ENCODE measurements at places on chromosomes 1 and 21.

GRCh38 chr1:79431340-79431739 lies 424.8 kb upstream of the ADGRL4 start:
- DNase-seq: no peak

DNA sequence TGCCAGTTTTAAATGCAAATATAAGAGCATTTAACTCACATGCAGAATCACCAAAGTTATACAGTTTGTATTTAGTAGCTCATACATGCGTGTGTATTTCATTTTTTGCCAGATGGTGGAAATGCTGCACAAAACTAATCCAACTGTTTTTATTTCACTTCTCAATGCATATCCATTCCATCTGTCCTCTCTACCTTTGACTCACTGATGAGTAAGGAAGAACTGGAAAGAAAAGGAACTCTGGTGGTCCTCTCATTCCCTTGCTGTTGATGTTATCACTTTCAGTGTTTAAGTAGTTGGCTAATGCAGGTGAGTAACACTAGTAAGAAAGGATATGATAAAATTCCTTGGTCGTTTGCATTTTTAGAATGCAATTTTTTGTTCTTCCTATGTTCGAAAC lies 5.7 kb upstream of the SLC1A7 start:
- no peak for DNase-seq

GRCh38 chr1:203171341-203172183 lies 4.1 kb downstream of the MYBPH start:
- DNase-seq: no peak

- DNase-seq: no peak
Observed at GRCh38 chr21:32794644-32795079, 23.1 kb upstream of the PAXBP1 start.

GRCh38 chr1:186753241-186753640 lies 73.0 kb upstream of the PTGS2 start:
- DNase-seq: no peak

- no peak for DNase-seq
Observed at GRCh38 chr21:42833439-42833815, 45.9 kb downstream of the WDR4 start.

DNA sequence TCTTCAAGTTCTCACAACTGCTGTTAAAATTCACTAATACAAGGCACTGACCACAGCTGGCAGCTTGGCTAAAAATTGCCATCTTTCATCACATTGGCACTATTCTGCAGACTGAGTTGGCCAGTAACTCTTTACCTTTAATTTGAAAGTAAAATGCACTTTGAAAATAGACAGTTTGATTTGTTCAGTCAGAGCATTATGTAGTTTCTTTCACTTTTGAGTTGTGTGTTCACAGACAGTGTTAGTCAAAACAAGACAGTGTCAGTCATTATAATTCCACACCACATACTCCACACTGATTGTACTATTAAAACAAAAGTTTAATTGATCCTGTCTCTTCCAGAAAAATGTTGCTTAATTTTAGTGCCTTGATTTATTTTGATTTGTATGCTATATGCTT lies 160.7 kb downstream of the SDCCAG8 start:
- DNase-seq: no peak

GRCh38 chr1:183693521-183693920 lies 40.4 kb upstream of the APOBEC4 start:
- no peak for DNase-seq

GRCh38 chr1:181768211-181768929 lies 285.1 kb downstream of the CACNA1E start:
- no peak for DNase-seq

DNA sequence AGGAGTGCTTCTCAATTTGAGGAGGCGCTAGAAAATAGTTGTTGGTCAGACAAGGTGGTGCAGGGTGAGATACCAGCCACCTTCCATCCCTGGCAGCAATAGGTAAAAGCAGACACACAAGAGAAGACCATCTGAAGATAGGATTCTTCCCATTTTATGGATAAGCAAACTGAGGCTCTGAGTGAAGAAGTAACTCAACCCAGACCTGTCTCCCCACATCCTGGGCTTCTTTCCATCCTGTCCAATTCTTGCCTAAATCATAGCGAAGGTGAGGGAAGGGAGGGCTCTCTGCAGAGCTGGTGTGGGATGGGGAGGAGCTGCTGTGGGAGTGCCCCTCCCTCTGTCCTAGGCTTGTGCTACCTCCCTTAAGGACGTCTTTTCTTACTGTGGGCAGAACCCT lies 11.3 kb upstream of the KDF1 start:
- no peak for DNase-seq

- DNase-seq: no peak
Observed at GRCh38 chr1:65056234-65056633, 89.9 kb upstream of the JAK1 start.

DNA sequence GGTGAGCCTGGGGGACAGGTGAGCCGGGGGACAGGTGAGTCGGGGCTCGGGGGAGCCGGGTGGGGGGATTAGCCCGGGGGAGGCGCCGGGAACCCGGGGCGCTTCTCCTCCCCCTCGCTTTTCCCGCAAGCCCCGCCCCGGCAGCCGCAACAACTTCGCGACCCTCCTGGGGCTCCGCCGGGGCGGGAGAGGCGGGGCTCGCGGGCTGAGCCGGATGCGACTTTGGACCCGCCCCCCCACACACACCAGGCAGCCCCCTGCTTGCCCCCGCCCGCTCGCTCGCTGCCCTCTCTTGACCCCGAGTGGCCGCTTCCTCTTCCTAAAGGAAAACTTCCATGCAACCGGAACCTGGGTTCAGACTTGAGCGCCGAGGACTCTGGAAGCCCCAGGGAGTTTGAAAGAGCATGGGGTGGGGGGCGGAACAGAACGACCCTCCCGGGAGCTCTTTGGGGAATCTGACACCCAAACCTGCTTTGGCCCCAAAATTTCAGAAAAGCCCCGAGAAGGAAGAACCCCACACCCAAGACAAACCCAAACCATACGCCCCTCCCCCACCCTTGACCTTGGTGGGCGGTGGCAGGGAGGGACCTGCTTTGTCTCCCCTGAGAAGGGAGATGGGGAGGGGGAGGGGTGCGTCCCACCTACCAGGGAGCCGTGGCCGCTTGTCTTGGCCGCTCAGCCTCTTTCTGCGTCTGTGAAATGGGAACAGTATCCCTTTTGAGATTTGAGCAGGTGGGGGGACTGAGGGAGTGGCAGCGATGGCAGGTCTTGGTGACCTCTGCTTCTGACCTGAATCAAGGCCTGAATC lies 550 bp downstream of the ARHGEF16 start:
- DNase-seq: peak; percentile 28

DNA sequence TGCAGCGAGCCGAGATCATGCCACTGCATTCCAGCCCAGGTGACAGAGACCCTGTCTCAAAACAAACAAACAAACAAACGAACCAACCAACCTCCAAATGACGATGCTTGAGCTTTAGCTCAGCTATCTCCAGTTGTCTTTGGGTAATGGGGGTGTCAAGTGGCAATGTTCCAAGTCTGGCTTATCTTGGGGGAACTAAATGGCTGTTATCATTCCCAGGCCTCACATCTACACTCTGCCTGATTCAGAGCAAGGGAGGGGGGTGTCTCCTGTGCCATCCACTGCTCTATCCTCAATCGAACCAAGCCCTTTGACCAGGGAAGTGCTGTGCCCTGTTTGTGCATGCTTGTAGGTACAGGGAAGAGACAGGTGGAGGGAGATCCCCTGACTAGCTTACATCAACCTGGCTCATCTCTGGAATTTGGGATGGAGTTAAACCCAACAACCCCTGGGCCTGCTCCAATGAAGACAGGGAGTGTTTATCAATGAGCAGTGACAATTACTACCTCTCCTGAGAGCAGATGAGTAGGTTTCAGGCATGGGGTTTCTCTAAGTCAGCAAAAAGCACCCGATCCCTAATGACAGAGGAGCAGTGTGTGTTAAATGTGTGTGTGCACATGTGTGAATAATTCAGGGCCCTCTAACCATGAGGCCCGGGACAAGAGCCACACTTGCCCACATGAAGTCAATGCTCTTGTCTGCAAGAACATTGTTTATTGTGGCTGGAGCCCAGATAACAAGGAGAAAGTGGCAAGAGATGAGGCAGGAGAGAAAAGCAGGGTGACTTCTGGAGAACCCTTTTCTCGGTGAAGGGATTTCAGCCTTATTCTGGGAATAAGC lies 20.3 kb upstream of the IL6R start:
- DNase-seq: no peak

- DNase-seq: no peak
Observed at GRCh38 chr21:43021191-43021590, 46.8 kb downstream of the PKNOX1 start.

- DNase-seq: no peak
Observed at GRCh38 chr1:241208910-241209379, 148.1 kb downstream of the RGS7 start.

- DNase-seq: no peak
Observed at GRCh38 chr21:42513985-42514882, 582 bp downstream of the SLC37A1 start.

DNA sequence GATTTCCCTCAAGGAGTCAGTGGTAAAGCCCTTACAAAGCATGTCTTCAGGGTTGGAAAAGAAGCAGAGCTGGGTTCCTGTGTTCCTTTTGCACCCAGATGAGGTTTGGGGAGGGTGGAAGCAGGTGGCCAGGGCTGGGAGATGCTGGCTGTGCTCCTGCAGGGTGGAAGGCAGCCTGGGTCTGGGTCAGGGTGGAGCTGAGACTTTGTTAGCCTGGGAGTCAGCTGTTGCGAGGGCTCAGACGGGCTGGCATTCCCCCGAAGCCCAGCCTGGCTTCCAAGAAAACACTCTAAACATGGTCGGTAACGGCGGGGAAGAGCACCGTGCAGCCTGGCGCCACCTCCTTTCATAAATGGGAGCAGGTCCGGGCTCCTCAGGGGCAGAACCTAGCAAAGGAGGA lies 43.7 kb upstream of the EPS8L3 start:
- DNase-seq: no peak

GRCh38 chr1:201870397-201870796 lies 18.3 kb upstream of the SHISA4 start:
- no peak for DNase-seq

- no peak for DNase-seq
Observed at GRCh38 chr1:204426035-204426436, 14.4 kb upstream of the PPP1R15B start.

- DNase-seq: no peak
Observed at GRCh38 chr1:224770336-224770693, 154.2 kb downstream of the CNIH3 start.

GRCh38 chr1:87030740-87031690 lies 116.6 kb downstream of the HS2ST1 start:
- DNase-seq: no peak

DNA sequence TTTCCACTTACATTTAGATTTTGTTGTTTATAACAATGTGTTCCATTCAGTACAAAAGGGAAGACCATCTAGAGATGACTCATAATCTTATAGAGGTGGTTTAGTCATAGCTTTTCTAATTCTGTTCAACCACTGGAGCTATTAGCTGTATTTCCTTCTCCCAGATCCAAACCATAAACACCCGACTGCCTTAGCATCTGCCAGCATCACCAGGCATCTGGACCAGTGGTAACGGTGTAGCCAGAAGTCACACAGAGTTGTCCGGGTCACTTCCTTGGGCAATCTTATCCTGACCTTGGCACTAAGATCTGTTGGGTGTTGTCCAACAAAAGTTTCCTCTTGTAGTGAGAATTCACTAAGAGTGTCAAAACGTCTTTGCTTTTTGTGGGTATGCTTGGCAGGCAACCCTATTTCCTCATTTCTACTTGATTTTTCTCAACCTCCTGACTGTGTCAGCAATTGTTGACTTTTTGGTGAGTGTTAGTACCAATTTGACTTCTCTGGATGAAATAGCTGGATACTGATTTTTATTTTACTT lies 372.1 kb upstream of the B3GALT2 start:
- DNase-seq: no peak

DNA sequence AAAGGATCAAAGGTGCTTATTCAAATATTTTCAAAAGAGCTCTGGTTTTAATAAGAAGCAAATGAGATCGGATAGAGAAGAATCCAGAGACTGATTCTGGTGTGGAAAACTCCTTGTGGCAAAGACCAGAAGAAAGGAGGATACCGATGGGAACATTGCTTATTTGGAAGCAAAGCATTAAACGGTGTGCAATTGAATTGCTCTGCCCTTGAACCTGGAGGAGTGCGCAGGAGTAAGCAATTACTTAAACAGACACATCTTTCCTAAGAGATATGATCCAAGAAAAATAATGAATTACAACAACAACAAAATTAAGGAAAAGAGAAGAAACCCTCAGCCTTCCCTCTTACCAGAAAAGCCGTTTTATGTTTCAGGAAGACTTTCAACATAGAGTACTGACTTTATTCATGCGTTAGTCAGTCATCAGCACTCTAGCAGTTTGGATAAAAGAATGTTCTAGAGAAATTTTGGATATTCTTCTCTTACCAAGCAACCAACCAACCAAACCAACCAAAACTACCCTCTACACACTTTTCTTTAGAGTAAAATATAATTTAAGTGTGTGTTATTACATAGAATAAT lies 191.7 kb downstream of the NTMT2 start:
- DNase-seq: no peak

GRCh38 chr1:3111348-3112021 lies 42.5 kb downstream of the PRDM16 start:
- DNase-seq: no peak

GRCh38 chr1:92748138-92748537 lies 36.8 kb downstream of the EVI5 start:
- DNase-seq: no peak

GRCh38 chr1:12158357-12159092 lies 8.3 kb upstream of the TNFRSF1B start:
- no peak for DNase-seq

DNA sequence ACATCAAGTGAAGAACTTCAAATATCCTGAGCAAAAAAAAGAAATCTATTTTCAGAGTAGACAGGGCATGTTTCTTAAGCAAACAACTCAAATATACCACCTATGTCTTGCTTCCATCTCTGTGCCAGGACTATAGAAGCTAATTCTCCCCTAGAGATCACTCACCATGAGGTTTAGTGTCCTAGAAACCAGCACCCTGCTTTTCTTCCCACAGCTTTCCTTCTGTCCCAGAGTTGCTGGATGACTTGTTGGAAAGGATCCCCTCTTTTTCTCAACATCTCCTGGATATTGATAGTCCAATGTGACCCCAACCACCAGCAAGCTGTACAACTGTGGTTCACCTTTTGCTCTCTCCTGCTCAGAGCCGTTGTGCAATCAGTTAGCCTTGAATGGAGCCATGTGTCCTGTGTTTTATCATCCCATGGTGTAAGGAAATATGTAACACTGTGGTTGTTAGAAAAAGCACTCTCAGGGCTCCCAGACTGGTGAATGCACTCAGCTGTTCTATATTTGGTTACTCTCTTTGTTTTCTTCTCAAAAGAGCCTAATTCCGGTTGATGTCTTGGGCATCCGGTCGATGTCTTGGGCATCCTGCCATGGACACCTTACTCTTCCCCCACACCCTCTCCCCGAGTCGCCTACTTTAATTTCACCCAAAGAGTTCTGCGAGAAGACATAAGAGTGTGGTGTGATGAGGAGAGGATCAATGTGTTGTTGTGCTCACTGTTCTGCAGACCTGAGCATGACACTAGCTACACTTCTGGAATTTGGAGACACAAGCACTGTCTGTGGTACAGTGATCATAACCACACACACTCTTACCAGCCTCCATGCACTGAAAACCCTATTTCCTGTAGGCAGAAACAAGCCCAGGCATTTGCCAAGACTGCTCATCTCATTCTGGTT lies 1.7 kb downstream of the TNFSF4 start:
- no peak for DNase-seq

Data from left renal cortex interstitium (tissue), 4 donors.